Osteoblast (primary cell): ENCODE measurements at places on chromosomes 13 and 19.

GRCh38 chr19:12139885-12140544 is at the start of gene ZNF20:
ZNF20 (minus strand) TSS chr19:12140350; CDS start chr19:12140182, 168 bp downstream.
- peak; percentile 98 for DNase-seq

DNA sequence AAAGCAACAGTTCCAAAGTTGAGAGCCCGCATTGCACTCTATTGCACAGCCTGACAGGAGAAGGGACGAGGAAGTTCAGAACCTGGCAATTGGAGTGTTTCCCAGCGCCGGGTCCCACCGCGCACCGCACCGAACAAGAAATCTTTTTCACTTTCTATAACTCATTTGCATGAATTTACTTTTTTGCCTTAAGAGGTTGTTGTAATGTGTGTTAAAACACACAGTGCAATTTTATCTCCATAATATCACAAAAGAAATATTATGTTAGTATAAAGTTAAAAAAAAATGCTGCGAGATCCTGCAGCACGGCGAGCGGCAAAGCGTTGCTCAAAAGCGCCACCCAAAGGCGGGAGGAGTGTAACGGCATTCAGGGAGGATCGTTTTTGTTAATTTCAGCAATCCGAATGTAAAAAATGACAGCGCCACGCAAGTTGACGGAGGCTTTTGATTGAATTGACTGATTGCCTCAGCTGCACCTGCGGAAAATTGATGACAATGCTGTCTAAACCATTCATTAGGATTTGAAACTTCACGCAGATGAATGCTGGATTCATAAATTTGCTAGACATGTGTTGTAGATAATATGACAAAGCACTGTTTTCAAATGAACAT is 303.6 kb upstream of the ZNF507 start:
- no peak for DNase-seq

GRCh38 chr13:20927596-20928257 is 25.2 kb upstream of the XPO4 start:
- DNase-seq: no peak

- DNase-seq: no peak
These were observed 199.9 kb downstream of the B3GLCT start for GRCh38 chr13:31399690-31400089.

- no peak for DNase-seq
These were observed 34.7 kb upstream of the WDFY2 start for GRCh38 chr13:51549593-51549992.

DNA sequence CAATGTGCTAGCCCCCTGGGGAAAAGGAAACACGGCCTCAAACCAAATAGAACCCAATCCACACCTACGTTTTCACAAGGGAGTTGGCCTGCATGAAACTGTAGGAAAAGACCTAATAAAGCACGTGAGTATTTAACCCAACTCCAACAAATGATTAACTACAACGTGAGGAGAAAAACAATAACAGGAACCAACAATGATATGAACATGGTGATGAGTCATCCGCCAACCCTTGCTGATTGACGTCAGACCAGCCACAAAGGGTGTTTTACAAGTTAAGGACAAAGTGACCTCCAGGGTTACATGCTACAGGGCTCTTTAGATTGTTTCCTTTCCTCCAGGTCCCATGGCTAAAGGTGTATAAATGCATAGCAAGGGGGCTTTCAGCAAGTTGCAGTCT is 460.5 kb downstream of the COG6 start:
- peak; percentile 63 for DNase-seq

GRCh38 chr13:43387880-43388279 is 364.5 kb downstream of the DNAJC15 start:
- DNase-seq: no peak

- peak; percentile 93 for DNase-seq
These were observed at the start of gene MCF2L for GRCh38 chr13:112968910-112969691. MCF2L (plus strand) TSS chr13:112969214; CDS start chr13:112969380, 166 bp downstream.

DNA sequence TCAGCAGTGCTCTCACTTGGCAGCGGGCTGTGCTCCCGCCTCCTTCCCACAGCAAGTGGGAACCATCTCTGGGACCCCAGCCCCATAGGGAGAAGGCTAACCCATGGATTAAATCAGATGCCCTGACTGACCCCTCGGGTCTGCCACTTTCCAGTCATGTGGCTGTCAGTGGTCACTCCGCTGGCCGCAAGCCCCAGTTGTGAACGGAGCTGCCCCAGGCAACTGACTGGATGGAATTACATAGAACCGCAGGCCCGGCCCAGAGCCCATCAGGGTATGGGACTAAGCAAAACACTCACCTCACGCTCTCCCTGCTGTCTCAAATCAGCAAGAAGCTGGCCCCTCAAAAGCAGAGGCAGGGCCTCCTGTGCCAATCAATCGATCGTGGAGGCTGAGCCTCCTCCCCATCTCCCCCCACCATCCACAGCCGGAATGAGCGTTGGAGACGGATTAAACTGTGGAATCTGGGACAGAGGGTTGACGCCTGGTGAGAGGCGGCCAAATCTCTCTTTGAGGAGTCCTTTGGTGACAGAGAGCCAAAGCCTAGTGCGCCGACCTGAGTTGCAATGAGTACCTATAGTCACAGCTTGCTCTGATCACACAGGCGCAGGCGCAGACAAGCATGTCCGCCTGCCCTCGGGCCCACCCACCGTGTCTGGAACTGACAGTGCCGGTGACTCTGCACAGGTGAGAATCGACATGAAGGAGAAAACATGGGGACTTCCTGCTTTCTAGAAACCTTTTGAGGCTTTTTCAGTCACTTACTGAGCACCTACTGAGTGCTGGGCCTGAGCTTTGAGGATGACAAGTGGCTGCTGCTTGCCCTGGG is 38.7 kb downstream of the PBX4 start:
- peak; percentile 39 for DNase-seq

DNA sequence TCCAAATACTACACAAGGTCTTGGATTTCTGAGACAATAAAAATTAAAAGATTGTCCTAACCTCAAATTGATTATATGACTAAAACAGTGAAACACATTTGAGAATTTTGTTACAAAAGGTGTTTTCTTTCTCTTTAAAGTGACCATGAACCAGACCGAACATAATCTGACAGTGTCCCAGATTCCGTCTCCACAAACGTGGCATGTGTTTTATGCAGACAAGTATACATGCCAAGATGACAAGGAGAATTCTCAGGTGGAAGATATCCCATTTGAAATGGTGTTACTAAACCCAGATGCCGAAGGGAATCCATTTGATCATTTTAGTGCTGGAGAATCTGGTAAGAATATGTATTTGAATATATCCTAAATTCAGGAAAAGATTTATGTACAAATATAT is 10.4 kb downstream of the GPR180 start:
- DNase-seq: no peak

GRCh38 chr19:12035220-12036172 is at the start of gene ZNF433:
ZNF433 (minus strand) TSS chr19:12035679; CDS start chr19:12035539, 140 bp downstream.
- DNase-seq: peak; percentile 99

GRCh38 chr13:22866221-22866620 is 314.6 kb upstream of the SGCG start:
- no peak for DNase-seq

GRCh38 chr13:49953560-49953959 is 17.4 kb upstream of the SPRYD7 start:
- DNase-seq: no peak

- peak; percentile 76 for DNase-seq
These were observed 8.8 kb upstream of the TNFSF9 start for GRCh38 chr19:6521718-6522646.

DNA sequence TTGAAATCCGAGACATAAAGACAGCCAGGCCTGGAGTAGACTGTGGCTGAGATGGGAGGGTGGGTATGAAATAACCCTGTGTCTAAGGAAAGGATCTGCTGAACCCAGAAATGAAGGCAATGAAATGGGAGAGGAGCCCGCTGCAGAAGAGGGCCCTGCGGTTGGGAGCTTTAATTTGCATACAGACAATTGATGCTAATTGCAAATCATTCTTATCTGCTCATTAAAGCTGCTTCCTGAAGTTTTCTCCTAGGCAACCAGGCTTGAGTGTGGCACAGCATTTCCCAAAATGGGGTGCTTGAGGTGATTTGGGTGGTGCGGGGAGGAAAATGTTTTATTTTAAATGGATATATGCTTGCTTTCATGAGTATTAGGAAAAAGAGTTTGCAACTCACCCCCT is 55.4 kb downstream of the DPF1 start:
- DNase-seq: peak; percentile 60

DNA sequence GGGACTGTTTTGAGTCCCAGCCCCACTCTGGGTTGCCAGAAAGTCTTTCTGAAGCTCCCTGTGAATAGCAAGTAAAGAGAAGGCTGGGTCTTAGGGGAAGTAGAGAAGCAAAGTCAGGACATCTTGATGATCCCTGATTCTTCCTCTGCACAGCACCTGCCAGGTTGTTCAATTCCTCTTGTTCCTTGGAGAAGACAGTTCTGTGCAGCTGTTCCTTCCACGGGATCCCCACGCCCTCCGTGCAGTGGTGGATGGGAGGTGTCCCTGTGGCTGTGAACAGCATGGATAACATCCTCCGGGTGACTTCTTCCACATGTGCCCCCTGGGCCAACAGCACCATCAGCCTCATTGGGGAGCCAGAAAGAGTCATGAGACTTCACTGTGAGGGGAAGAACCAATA is 29.1 kb upstream of the IGLON5 start:
- no peak for DNase-seq

DNA sequence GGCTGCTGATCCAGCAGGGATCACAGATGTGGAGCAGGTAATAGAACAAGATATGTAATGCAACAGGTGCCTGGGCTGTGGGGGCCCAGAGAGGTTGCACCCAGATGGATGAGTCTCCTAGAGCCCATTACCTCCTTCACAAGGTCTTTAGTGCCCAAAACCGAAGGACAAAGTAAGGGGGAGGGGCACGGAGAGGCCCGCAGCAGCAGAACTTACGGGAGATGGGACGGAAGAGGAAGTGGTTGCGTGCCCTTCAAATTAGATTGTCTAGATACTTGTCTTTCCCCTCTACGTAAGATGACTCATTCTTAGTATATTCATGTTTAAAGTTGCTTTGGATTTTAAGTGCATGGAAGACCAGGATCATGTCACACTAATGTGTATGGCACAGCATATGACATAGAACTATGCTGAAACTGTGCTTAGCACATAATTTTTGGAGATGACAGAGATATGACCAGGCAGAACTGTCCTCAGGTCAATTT is 5.7 kb upstream of the MRPS31 start:
- DNase-seq: no peak

DNA sequence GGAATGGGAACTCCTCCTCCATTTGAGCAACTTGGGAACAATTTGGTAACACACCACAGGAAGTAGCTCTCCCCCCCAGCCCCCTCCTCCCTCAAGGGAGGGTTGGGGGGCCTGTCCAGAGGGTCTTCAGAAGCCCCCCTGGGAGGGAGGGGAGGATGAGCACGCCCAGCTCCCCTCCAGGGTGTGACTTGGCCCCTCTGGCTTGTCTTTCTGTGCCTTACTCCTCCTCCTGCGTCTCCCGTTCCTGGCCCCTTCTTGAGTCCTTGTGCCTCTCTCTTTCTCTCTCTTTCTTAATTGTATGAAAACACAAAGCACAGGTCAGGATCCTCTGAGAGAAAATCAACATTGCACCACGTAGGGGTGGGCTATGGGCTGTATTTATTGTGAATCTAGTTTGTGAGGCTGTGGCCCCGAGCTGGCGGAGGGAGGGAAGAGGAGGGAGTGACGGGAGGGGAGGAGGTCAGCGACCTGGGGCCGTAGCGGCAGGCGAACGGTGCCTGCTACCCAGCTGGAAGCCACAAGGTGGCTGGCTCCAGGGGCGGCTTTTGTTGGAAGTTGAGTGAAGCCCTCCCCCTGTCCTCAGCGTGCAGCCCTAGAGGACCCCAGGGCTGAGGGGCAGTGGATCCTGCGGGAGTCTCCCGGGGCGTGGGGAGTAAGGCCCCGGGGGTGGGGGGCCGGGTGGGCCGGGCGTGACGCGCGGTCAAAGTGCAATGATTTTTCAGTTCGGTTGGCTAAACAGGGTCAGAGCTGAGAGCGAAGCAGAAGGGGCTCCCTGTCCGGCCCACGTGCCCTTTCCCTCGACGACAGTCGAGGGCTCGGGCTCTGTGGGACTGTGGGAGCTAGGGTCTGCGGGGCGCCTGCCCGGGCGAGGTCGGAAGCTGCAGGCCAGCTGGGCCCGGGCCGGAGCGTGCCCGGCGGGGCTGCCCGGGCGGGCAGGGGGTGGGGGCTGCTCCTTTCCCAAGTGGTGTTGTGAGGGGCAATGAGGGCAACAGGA is 6.4 kb downstream of the LYL1 start:
- peak; percentile 88 for DNase-seq

- DNase-seq: no peak
These were observed 30.8 kb downstream of the WTIP start for GRCh38 chr19:34512254-34512822.

- no peak for DNase-seq
These were observed 32.9 kb downstream of the TEX26 start for GRCh38 chr13:30965380-30965779.

GRCh38 chr19:5132206-5132560 is 163.3 kb downstream of the KDM4B start:
- DNase-seq: no peak

- no peak for DNase-seq
These were observed 18.4 kb upstream of the S1PR4 start for GRCh38 chr19:3160219-3160618.

GRCh38 chr13:108733022-108733560 is 103.7 kb downstream of the MYO16 start:
- no peak for DNase-seq
